ENCODE measurements at places on chromosomes 2 and 18.

DNA sequence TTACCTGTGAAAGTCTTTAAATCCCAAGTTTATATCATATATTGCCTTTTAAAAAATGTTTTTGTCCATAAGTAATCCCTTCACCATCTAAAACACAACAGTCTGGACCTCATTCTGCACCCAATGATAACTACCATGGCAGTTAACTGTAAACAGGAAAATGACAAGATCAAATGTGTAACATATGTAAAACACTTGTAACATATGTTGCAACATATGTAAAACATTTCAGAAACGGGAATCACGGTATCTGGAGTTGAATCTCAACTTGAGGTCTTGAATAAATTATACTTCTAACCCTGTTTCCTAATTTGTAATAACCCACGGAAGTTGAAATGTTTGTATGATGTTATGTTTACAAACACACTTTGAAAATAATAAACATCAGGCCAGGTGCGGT is 6.2 kb downstream of the LRPPRC start:
- DNase-seq: no peak

DNA sequence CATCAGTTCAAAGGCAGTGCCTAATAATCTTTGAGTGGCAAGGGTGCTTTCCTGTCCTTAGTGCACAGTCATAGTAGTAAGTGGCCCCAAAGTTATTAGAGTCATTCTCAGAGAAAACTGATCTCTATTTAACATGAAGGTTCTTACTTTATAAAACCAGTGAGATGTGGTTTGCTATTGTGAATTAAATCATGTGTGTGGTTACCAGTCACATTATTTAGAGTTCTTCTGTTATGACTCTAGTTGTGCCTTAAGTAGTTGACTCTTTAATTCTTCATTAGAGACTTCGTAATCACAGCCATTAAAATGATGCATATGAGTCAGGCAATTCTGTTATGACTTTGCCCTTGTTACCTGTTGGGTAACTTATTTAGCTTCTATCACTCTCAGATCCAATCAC is 1392.9 kb upstream of the ACVR2A start:
- DNase-seq: no peak

DNA sequence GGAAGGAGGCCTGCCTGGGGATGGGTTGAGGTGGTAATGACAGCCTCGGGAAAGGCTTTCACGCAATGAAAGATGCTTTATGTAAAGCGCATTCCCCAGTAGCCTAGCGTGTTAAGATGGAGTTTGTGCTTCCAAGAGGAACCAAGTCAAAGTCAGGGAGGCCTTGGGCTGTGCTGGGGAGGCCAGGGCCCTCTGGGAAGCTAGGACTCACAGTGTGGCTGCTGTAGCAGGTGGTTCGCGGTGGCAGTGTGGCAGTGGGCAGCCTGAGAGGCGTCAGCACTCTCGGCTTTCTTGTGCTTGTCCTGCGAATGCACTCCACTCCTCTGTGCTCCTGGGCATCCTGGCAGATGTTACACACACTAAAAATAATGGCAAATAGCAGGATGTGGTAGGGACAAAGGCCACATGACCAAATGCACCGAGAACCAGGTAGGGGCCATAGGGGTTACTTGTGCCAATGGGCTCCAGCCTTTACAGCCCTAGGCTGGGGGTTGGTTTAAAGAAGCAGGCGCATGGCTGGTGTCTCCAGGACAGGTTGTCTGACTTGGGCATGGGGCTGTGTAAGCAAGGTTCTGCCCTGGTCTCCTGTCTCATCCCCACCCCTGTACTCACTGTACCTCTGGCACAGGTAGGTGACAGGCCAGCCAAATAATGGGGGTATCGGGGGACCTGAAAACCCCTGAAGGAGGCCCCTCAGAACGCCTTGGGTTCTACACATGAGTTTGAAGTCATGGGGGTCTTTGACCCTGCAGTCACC is 154.4 kb upstream of the TWIST2 start:
- no peak for DNase-seq

GRCh38 chr2:129490641-129491040 is 488.8 kb upstream of the RAB6C start:
- DNase-seq: no peak

DNA sequence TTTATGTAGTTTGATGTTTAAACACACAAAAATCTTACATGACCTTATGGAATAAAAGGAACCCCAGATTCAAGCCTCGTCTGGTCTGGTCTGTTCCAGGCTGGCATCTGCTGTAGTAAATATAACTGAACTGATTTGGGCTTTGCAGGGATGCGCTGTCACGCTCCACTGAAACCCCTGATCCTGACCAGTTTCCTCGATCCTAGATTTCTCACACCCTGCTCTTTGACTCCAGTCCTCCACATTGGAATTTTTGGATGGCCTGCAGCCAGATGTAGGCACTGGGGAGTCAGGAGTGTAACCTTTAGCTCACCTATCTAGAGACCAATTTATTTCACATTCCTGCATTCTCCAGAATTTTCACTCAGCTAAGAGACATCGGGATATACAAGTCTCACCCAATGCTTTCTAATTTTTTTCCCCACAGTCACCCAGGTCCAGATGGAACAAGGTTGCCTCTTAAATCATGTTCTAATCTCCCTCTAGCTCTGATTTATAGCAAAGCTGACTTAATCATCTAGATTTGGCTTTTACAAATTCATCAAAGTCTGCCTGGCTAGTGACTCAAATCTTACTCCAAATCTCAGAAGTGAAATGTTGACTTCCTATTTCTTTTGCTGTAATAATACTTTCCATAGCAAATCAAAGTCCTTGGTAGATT is 219.6 kb downstream of the CD226 start:
- no peak for DNase-seq

DNA sequence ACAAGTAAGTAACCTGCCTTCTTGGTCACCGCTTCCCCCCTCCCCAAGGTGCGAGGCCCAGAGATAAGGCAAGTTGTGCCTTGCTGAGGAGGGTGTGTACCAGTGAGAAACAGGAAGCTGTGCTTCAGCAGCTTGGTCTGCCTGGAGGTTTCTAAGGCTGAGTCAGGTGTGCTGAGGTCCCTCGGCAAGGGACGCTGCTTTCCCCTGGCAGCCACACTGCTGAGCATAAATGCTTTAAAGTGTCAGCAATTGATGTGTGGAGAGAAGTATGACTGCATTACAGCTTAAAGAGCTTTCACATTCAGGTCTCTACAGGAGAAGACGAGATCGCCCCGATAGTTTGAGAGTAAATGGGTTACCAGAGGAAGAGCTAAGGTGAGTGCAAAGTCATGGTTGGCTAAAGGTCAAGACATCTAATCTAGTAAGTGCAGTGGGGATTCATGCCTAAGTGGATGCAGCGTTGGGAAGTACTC is 86.9 kb downstream of the LIMS1 start:
- peak; percentile 67 for DNase-seq

- no peak for DNase-seq
Observed at GRCh38 chr2:136141510-136142149, 23.7 kb upstream of the CXCR4 start.
